ENCODE measurements at places on chromosomes 6 and 20.

GRCh38 chr6:150119173-150119572 is 23.7 kb upstream of the PPP1R14C start:
- no peak for DNase-seq

DNA sequence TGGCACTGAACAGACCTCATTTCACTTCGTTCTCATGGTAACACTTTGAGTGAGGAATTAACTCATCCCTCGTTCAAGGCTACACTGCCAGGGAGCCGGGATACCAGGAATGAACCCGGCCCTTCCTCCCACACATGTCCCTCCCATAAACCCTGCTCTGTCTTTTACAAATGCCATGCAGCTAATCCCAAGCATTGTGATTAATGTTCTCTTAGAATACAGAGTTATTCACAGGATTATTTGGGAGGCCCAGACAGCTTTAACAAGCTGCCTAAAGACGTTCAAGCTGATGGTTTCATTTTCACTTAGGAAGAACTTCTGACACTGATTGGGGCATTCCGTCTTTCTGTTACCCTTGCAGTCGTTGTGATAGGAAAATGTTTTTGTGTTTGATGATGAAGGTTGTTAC is 42.5 kb upstream of the CD83 start:
- DNase-seq: no peak

DNA sequence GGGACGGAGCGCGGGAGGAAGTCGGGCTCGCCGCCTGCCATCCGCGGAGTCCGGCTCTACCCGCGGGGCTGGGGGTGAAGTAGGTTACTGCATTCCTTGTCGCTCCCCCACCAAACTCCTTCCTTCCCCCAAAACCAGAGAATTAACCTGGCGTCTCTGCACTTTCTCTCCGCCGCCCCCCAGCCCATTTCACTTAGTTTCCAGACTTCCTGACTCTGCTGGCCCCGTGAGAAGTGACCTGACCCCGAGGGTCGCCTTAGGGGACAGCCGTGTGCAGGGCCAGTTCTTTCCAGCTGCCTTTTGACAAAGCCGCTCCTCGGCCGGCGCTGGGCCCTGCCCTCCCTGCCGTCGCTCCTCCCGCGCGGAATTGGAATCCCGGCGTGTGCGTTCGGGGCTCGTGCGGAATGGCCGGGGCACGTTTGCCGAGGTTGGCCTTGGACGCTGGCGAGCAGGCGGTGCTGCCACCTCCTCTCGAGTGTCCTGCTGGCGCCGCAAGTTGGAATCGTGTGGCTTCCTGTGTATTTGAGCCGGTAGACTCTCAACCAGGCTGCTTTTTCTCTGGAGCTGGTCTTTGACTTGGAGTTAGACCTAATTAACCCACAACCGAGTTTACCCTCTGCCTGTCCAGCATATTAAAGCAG is 650 bp downstream of the DCBLD1 start:
- no peak for DNase-seq

DNA sequence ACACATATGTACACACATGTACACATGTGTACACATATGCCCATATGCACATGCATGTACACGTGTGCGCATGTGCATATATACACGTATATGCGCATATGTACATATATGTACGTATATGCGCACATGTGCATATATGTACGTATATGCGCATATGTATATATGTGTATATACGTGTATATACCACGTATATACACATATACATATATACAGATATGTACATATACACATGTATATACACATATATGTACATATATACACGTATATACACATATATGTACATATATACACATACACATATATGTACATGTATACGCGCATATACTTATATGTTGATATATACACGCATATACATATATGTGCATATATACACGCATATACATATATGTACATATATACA is 8.9 kb upstream of the SNAP91 start:
- DNase-seq: no peak

DNA sequence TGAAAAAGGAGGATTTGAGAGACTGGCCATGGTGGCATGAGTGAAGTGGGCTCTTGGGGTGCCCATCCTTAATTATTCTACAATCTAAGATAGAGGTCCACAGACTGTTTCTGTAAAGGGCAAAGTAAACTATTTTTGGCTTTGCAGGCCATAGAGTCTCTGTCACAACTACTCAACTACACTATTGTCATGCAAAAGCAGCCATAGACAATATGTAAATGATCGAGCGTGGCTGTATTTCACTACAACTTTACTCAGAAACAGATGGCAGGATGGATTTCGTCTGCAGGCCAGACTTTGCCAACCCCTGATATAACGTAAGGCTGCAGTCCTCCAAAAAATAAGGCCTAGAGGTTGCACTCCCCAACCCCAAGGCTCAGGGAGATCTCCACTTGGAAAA is 58.2 kb upstream of the NAA20 start:
- DNase-seq: no peak

- no peak for DNase-seq
Measured at GRCh38 chr20:16955462-16955861, 207.3 kb downstream of the OTOR start.

- DNase-seq: no peak
Measured at GRCh38 chr20:34561661-34562060, 3.1 kb downstream of the MAP1LC3A start.

DNA sequence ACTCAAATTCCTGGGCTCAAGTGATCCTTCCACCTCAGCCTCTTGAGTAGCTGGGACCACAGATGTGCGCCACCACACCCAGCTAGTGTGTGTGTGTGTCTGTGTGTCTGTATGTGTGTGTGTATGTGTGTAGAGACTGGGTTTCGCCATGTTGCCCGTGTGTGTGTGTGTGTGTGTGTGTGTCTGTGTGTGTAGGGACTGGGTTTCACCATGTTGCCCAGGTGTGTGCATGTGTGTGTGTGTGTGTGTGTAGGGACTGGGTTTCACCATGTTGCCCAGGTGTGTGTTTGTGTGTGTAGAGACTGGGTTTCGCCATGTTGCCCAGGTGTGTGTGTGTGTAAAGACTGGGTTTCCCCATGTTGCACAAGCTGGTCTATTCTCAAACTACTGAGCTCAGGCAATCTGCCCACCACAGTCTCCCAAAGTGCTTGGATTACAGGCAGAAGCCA is 28.3 kb downstream of the CDK5RAP1 start:
- DNase-seq: no peak

DNA sequence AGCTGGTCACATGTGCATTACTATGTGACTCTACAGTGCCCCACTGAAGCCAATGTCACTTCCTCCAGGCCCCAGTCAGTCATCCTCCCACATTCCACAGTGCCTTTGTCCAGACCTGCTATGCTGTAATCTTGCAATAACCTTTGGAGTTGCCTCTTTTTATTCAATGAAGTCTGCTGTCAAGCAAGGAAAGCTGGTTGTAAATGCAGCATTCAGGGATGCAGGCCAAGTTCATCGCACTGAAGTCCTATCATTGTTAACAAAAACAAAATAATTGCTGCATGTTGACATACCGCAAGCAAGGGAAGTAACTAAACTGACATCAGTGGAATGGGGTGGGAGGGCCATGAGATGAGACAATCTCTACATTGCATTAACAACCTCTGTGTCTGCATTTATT is 131.2 kb upstream of the CDYL start:
- DNase-seq: no peak

GRCh38 chr6:114108119-114109002 is 137.4 kb upstream of the HDAC2 start:
- DNase-seq: no peak

GRCh38 chr20:64209148-64209547 is 44.9 kb downstream of the MYT1 start:
- DNase-seq: no peak

DNA sequence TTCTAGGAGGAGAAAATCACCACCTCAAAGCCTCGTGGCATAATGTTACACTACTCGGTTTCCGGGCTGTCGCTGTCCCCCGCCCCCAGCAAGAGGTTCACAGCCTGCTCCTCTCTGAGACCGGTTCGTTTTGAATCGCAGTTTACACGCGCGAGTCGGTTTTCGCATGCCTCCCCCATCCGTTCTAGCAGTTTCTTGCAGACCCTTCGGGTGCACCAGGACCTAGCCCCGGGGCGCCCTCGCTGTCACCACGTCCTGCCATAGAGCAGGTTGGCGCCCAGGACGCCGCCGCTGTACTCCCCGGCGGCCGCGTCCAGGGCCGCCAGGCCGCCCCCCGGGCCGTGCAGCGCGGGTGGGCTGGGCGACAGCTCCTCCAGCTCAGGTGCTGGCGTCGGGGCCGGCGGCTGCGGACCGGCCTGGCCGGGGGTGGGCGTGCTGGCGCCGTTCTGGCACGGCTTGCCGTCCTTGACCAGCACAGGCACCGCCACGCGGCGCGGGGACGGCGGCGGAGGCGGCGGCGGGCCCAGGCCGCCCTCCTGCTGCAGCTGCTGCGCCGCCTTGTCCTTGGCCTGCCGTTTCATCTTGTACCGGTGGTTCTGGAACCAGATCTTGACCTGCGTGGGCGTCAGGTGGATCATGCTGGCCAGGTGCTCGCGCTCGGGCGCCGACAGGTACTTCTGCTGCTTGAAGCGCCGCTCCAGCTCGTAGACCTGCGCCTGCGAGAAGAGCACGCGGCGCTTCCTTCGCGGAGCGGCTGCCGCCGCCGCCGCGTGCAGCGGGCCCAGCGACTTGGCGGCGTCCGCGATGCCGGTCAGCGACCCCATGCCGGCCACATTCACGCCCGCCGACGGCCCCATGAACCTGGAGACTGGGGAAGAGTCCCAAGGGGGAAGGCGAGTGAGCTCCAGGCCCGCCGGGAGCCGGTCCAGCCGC is 1.4 kb downstream of the NKX2-4 start:
- peak; percentile 24 for DNase-seq

GRCh38 chr20:12925863-12926793 is 82.6 kb upstream of the SPTLC3 start:
- DNase-seq: no peak

DNA sequence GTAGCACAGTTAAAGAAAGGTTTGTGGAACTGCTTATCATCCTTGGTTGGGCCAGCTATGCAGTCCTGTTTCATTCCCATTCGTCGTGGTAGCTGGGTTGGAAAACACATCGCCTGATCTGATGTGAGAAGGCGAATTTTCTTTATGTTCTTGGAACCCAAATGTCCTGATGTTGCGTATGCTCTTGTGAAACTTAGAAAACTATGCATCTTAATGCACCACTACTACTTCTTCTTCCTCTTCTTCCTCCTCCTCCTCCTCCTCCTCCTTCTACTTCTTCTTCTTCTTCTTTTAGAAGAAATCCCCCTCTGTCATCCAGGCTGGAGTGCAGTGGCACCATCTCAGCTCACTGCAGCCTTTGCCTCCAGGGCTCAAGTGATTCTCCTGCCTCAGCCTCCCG is 381.6 kb downstream of the UTRN start:
- DNase-seq: no peak

DNA sequence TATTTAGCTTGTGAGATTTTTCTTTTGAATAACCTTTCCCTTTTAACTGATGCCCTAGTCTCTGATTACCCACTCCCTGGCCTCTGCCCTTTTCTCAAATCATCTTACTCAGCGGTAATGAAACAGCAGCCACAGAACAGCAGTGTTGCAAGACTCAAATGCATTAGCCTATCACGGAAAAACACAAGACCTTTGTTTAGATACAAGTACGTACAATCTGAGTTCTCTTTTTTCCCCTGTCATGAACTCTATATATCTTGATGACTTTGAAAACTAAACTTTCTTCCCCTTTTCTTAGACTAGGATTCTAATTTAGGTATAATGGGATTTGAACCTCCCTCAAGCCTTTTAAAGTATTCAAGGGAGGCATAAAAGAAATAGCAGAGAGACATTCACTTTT is 1034.9 kb downstream of the EYS start:
- DNase-seq: no peak

- DNase-seq: no peak
Measured at GRCh38 chr6:139529420-139529819, 155.0 kb upstream of the CITED2 start.
